ENCODE measurements at places on chromosomes 7 and 10.

DNA sequence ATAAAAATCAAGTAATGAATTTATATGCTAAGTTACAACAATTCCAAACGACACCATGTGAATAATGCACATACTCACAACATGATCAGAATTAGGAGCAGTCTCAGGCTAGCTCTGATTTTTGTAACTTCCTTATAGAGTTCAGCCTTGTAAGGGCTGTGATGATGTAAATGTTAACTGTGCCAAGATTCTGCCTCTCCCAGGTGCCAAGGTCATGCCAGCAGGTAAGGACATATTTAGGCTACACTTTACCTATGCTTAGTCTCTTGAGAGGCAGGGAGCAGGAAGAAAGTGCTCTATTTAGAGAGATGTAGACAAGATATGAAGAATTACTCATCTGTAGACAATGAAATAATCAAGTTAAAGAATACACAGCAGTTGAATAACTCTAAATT, 53.6 kb upstream of the AGR3 start:
- DNase-seq = no peak

DNA sequence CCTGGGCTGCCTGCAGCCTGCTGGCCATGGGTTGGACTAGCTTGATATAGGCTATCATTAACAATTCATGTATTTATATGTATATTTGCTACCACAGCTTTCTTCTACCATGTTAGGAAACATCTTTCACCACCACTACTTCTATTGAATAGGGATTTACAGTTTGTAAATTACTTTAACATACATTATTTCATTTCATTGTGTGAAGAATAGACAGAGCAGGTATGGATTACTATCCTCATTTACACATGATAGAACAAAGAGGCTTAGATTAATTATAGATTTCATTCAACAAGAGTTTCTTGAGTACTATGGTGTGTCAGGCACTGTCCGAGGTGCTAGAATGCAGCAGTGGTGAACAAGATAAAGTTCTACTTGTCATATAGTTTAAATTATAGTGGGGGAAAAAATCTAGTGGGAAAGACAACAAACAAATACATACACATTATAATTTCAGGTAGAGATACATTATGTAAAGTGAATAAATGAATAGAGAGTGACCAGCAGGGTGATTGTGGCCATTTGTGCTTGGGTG, 20.6 kb downstream of the VTI1A start:
- no peak for DNase-seq

DNA sequence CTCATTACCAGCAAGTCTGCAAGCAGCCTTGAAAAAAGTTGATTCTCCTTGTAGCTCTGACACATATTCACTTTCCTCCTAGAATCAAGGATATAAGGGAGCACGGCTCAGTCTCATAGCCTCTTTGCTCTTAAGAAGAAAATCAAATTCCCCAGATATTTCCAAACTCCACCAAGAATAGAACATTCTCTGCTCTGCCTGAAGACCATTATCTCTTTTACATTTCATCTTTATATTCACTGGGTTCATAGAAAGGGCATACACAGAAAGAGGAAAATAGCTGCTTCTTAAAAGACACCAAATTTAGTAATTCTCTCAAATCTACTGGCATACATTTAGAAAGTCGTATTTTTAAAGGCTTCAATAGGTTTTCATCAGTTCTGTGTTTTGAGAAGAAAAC, 92.0 kb downstream of the HPSE2 start:
- DNase-seq = no peak

DNA sequence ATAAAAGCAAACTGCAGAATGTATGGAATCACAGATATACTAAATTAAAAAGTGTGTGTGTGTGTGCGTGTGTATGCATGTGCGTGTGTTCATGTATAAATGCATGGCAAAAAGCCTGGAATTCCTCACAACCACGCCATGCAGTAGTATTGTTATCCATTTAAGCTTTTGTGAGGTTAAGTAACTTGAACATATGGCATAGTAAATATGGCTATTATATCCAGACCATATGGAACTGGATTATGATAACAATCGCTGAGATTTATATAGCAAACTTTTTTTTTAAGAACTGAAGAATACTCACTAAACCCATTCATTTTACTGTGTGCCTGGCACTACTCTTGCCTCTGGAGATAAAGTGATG, 22.3 kb upstream of the NANOS1 start:
- no peak for DNase-seq

DNA sequence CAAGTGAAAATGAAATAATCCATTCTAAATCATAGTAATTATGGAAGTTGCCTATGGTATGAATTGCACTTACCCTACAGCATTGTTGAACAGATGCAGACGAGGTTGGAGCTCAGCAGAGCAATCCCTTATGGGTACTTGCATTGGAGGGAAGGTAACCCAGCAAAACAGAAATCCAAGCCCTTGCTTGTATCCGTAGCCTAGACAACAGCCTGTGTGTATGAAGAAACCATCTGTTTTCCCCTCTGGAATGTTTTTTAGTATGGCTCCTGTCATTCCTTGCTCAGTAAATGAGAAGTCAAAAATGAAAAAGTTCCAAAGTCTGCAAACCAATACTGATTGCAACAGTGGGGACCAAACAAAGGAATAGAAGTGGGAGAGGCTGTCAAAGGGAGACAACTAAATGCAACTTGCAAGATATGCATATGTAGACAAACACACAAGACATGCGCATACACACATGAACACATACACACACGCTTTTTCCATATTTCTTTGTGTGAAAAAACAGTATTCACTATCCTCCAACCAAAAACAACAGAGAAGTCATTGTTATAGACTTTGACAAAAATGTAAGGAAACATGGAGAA, 260.8 kb downstream of the DYNC1I1 start:
- DNase-seq = no peak

GRCh38 chr10:107544706-107545520, 380.4 kb upstream of the SORCS1 start:
- DNase-seq = no peak

DNA sequence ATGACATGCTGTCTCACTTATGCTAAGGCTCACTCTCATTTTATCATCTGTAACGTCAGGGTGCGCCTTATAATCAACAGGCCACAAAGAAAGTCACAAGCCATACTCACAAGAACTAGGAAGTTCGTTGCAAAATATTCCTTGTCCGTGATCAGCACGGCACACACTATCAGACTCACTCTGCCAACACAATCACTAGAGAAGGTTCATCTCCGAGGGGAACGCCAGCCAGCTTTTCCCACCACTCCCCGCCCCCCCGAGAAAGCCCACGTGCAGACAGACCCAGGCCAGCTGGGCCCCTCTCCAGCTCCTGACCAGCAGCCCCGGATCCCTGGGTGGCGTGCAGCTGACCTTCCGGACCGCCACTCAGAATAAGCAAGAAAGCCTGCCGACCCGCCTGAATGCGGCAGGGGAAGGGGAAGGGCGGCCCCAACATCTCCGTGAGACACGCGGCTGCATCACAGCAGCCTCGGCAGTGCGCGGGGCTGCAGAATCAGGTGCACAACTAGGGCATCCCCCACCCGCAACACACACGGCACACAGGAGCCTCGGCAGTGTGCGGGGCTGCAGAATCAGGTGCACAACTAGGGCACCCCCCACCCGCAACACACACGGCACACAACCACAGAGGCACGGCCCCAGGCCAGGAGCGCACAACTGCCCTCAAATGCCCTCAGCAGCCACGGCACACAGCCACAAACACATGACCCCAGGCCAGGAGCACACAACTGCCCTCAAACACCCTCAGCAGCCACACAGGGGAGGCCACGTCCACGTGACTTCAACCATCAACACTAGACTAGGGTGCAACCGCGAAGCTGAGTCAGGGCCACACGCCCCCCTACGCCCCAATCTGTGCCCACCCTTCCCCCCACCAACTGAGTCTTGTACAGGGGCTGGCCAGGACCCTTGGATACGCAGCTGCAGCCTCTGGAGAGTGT, 2.5 kb upstream of the GPR146 start:
- DNase-seq = no peak

- no peak for DNase-seq
Observed at GRCh38 chr7:155761162-155761561, 51.1 kb downstream of the SHH start.

All from GM06990 (cell line).